ENCODE measurements at places on chromosomes 6 and 20.

GRCh38 chr6:101633081-101633480, 239.6 kb downstream of the GRIK2 start:
- no peak for DNase-seq

DNA sequence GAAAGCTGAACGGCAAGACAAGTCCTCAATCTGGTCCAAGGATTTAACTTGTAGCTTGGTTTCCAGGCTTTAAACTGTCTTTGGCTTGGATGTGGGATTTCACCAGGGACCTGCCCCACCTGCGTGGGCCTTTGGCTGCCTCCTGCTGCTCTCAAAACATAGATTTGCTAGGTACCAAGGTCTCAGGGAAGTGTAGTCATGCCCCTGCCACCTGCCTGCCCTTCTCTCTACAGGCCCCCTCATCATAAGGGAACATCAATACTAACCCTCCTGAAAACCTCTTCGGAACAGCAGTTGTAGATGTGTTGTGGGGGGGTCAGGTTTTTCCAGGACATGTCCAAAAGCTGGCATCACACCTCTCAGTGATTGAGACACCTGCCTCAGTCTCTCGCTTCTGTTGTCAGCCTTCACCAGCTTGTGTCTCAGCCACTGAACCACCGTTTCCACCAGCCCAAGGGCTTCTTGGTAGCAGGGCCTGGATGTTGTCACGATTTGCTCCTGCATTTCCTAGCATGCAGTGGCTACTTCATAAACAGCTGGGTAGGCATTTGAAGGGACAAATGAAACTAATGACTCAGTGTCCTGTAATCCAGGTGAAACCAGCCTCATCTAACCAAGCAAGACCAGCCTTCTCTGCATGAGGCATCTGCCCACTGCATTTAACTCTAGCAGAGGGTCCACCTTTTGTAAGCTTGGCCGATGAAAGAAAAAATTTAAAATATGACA, 141.6 kb upstream of the THBS2 start:
- DNase-seq: no peak

DNA sequence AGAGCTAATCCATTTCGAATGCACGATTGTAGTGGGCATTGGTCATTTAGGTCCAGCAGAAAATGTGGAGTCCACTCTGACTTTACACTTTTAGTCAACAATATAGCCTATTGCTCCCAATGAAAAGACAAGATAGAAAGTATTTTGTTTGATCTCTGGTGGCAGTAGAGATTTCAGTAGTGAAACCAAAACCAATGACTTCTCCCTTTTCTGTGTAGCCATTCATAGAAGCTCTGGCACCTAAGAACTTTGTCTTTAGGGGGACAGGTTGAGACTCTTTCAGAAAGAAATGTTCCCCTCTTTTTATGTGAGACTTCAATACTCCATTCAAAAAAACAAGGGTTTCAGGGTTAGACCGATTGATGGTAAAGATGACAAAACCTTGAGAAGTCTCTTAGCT, 510.8 kb upstream of the POU3F2 start:
- DNase-seq: no peak

DNA sequence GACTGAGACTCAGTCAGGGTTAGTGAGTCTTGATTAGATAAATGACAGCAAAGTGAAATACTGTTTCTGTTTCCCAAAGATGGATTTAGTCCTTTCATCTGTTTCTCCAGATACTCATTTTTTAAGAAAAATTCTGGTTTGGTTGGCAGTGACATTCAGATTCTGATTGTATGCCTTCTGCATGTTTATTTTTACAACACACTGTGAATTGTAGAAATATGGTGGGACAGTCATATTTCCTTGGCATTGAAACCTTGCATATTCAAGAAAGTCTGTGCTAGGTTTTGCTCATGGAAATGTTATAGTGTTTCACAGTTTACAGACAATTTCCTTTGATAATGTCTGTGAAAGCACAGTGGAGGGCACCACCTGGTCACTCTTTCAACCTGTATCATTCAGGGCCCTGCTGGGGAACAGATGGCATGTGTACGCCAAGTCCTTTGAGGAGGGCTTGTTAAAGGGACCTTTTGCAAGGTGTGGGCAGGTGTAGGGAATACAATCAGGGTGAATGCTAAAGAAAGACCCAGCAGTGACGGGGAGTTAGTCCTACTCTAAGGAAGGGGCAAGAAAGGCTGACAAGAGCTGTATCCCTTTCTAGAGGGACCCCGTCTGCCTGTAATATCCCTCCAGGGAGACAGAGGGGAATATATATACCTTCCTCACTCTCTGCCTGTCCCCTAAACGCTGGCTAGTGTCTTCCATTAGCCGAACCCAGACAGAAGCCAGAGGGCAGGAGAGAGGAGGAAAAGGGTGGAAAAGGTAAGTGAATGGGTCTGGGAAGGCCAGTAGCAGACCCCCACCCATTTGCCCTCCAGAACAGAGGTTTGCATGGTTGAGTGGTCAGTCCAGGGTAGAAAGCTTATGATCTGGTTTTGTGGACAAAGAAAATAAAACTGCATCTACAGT, 10.2 kb downstream of the PLCB4 start:
- no peak for DNase-seq

DNA sequence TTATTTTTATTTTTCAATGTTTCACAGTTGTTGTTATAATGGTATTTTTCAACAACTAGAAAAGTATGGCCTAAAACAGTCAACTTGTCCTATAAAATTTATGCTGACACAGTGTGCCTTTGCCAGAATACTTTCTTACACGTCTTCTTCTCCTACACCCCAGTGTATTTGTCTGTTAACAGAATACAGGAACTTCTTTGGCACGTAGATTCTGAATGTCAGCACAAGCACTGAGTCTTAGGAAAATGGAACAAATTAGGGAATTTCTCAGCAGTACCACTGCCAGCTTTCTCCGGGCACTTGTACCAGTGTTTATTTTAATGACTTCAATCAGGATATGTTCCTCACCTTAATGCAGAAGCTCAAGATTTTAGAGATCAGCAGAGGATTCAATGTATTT, 26.7 kb upstream of the AKIRIN2 start:
- no peak for DNase-seq

- DNase-seq: no peak
Observed at GRCh38 chr6:147642458-147642857, 134.0 kb downstream of the SAMD5 start.

GRCh38 chr6:66900133-66901083, 1193.4 kb upstream of the EYS start:
- DNase-seq: peak; percentile 67

GRCh38 chr6:90412538-90413369, 116.1 kb upstream of the BACH2 start:
- no peak for DNase-seq

GRCh38 chr6:28865401-28866204, 58.2 kb downstream of the TRIM27 start:
- no peak for DNase-seq
